ENCODE measurements at places on chromosomes 6 and 20. TPM values are rescaled to one million over a fixed set of nuclear protein-coding genes. Genes with fewer than 3 reads are reported as not detected.

PRKN gene
- 4.3 TPM for total RNA-seq

SMAP1 gene
- 26.6 TPM for total RNA-seq

RAET1G gene
- total RNA-seq, result 0.76 TPM

STXBP5 gene
- total RNA-seq, result 27.7 TPM

SLC17A2 gene
- not detected for total RNA-seq

MYLK4 gene
- total RNA-seq, result 0.52 TPM

VNN1 gene
- total RNA-seq, result 1.4 TPM

- DNase-seq, result no peak
These were observed 654.6 kb upstream of the NOX3 start for GRCh38 chr6:156110249-156110648.

DNA sequence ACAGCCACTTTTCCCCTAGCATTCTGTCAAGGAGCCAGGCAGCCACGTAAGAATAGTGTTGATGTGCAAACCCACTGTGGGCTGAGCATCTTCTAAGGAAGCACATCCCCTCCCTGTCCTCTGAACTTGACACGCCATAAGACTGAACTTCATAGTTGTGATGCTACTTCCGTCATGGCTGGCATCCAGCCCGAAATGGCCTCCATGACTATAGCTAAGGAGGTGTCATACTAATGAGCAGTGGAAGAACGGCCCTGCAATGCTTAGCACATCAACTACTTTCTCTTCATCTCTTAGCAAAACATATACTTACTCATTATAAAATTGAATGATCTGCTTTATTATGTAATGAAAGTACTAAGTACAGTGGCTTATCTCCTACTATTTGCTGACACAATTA, 110.2 kb downstream of the GJA10 start:
- DNase-seq, result no peak

GRCh38 chr6:19209202-19209601, 628.0 kb upstream of the ID4 start:
- DNase-seq, result no peak

- no peak for DNase-seq
These were observed 73.7 kb upstream of the FUCA2 start for GRCh38 chr6:143585241-143585640.

DNA sequence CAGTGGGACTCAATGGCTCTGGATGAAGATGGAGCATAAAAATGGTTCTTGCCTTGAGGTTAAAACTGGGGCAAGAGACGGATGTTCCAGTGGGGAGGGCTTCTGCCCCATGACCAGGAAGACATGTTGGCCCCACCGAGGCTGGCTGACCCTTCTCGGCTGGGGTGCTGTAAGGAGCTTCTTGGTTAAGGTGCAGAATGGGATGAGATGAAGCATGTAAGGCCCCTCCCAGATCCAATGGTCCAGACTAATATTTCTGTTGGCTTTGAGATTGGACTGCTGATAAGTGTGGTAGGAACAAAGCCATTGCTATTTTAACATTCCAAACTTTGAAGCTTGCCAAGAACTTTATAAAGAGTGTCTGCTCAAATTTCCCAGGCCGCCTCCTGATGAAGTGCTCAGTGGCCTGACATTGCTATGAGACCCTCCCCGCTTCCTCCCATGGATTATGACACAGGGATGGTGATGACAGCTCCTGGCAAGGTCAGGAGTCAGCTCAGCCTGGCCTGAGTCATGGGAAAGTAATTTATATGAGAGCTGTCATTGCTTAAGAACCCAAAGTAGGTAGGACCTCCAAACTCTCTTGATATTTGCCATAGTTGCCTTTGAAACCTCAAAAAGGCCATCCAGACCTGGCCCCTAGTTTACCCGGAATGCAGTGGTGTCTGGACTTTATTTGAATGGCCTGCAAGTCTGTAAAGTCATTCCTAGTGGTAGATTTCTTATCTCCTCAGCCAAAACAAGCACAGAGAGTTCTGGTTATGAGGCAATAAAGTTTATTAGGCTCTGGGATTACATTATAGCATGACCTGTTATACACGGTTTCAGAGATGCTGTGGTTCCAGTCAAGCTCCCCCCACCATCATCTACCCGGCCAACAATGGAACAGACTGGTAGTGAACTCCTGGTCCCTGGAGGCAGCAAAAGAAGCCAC, 55.2 kb downstream of the TGM2 start:
- peak; percentile 78 for DNase-seq
